Fibroblast of villous mesenchyme (primary cell): ENCODE measurements at places on chromosomes 1 and 21.

- DNase-seq = no peak
These were observed at the start of gene ADAM30 for GRCh38 chr1:119896303-119896702. Gene ADAM30 (minus strand): TSS chr1:119896515. CDS start chr1:119896336, 179 bp downstream.

DNA sequence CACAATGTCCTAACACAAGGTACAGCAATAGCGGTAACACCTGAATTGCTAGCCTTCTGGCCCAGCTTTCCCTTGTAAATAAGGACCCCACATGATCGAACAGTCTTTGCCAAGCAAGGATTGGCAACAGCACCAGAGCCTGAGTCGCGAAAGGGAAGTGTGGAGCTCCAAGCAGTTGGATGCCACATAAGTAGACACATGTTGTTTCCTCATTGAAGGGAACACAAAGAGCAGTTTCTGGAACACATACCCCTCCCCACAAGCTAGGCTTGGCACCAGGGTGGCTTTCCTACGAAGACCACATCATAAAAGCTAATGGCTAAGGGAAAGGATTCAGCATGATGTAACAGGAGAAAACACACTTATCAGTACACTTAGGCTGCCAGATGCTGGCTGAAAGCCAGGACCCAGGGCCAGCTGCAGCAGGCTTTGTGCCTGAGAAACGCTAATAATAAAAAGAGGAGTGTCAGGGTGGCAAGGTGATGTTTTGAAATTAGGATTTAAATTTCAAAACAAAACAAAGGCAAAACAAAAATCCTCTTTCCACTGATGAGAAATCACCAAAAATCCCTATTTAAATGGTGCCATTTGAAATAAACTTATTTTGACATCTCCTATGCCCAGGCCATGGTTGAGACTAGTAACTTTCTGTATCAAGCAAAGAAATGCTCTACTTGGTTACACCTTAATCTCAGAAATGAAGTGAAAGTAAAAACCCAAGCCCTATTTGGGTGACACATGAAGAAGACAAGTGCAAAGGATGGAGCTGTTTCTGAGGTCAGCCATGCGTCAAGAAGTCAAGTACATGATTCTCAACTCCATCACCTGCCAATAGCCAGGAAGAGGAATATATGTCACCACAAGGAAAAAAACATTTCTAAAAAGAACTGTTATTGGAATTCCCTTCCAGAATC is 11.9 kb upstream of the CPLANE2 start:
- peak; percentile 97 for DNase-seq

DNA sequence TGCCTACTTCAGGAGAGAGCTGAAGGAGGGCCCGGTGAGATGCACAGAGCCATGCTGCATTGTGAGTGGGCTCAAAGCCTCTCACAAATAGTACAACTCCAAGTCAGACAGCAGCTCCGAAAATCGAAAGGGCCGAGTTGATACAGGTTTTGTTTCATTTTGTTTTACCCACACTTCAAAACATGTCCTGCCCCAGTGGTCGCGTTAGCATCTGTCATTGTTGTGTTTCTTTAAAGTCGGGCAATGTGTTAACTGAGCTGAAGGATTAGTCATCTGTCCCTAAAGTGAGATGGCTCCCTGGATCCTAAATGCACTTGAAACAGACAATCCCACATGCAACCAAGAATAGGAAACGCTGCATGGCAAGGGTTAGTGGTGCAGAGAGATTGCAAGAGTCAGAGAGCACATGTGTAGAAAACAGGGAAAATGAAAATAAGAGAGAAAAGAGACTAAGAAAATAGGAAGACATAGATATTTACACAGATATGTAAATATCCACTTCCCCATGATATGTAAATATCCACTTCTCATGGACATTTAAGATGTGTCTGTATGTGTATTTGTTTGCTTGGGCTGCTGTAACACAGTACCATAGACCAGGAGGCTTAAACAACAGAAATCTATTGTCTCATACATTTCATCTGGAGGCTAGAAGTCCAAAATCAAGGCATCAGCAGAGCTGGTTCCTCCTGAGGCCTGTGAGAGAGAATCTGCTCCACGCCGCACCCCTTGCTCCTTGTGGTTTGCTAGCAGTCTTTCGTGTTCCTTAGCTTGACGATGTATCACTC is 131.4 kb upstream of the RAB4A start:
- no peak for DNase-seq

DNA sequence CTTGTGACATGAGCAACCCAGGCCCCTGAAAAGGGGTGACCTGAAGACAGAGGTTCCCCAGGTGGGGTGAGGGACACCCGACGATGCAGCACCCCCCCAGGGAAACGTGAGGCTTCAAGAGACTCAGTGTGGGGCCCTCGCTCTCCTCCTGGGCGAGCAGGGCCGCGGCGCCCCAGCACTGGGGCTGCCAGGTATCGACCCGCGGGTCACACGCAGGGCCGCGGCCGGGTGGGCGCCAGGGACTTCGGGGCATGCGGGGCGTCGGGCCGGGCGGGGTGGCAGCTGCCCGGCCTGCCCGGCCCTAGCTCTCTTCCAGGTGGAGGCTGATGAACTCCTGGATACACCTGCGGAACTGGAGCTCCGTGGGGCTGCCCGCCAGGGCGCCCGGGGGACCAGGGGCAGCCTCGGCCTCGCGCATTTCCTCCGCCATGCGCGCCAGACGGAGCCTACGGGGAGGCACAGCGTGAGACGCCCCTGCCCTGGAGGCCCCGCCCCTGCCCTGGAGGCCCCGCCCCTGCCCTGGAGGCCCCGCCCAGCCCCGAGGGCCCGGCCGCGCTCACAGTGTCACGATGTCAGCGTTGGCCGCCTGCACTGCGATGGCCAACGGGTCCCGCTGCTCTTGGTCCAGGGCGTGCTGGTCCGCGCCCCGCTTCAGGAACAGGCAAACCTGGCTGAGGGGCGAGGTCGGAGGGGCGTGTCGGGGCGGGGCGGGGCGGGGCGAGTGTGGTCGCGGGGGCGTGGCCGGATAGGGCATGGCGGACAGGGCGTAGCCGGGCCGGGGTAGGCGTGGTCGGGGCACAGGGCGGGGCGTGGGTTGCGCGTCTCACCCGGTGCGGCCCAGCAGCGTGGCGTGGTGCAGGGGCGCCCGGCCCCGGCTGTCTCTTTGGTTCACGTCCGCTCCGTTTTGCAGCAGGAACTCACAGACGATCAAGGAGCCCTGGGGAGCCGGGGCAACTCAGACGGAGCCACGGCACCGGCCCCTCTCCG is 13.3 kb downstream of the SCNN1D start:
- no peak for DNase-seq

GRCh38 chr1:201447903-201448871 is 20.8 kb downstream of the PHLDA3 start:
- peak; percentile 80 for DNase-seq

DNA sequence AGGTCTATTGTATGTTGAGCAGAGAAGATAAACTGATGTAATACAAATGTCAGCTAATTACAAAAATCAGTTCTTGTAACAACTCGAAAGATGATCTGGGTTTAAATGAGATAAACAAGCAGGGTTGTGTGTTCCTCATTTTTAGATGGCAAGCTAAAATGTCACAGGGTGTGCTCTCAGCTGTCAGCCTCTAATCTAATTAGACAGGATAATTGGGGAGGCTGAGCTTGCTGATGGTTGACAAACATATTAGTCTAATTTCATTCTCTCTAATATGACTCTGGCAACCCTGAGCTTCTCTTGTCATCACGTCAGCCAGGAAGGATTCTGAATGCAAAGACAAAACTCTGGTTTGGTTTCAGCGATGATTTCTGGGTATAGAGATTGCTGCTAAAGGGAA is 335.3 kb upstream of the KAZN start:
- DNase-seq = no peak

GRCh38 chr1:232798920-232799319 is 6.3 kb upstream of the MAP10 start:
- no peak for DNase-seq

GRCh38 chr1:186189156-186189555 is 185.9 kb downstream of the TPR start:
- no peak for DNase-seq

- peak; percentile 80 for DNase-seq
These were observed 71.8 kb downstream of the DISP3 start for GRCh38 chr1:11550664-11551283.

DNA sequence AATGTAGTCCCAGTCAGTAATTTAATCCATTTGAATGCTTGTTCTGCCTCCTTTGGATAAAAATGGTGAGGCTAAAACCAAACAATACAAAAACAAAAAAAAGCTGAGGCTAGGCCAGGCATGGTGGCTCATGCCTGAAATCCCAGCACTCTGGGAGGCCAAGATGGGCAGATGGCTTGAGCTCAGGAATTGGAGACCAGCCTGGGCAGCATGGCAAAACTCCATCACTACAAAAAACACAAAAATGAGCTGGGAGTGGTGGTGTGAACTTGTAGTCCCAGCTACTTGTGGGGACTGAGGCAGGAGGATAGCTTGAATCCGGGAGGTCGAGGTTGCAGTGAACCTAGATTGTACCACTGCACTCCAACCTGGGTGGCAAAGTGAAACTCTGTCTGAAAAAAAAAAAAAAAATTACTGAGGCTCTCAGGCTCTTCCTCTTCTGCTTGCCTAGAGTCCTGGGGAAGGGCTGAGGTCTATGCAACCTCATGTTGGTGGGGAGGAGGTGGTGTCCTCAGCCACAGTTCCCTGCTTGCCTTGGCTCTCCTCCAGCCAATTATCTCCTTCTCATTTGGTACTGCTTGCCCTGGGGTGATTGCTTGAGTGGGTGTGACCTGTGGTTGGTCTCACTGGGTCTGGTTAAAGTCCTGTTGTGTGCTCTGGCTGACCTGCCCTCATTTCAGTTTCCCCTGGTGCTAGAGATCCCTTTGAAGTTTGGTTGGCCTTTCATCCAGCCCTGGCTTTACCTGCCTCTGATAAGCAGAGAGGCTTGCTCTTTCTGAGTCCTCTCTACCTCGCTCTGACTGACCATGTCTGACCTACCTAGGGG is 20.9 kb downstream of the S1PR1 start:
- no peak for DNase-seq

- DNase-seq = peak; percentile 14
These were observed 24.4 kb upstream of the DUSP23 start for GRCh38 chr1:159756397-159756796.

DNA sequence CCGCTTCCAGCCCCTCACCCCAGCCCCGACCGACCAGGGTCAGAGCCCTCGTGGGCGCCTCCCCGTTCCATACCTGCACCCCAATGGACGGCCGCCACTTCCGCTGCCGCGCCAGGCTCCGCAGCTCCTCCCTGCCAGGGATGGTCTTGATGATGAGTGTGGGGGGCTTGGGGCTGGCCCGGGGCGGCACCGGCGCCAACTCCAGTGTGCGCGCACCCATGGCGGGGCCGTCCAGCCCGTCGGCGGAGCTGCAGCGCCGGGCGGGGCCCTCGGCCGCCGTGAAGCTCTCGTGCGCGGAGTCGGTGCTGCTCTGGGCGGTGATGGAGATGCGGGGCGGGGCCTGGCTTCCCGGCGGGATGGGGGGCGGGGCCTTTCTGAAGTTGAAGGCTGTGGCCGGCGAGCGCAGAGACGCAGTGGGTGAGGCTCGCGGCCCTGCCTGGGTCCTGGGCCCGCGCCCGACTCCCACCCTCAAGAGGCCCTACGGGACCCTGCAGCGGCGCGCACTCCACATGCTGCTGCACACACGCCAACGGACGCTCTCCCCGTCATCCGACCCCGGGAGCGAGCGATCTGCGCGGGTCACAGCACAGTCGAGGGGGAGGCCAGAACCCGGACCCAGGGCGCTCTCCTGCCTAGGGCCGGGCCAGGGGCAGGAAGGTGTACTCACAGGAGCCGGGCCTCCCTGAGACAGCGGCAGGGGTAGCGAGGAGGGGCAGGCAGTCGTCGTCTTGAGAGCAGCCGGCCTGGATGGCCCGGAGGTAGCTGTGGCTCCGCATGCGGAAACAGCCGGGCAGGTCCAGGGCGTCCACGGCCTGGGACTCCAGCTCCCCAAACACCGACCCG is 26.1 kb upstream of the SMIM12 start:
- DNase-seq = peak; percentile 28

- peak; percentile 67 for DNase-seq
These were observed 500.6 kb downstream of the DISC1 start for GRCh38 chr1:232127190-232127589.

DNA sequence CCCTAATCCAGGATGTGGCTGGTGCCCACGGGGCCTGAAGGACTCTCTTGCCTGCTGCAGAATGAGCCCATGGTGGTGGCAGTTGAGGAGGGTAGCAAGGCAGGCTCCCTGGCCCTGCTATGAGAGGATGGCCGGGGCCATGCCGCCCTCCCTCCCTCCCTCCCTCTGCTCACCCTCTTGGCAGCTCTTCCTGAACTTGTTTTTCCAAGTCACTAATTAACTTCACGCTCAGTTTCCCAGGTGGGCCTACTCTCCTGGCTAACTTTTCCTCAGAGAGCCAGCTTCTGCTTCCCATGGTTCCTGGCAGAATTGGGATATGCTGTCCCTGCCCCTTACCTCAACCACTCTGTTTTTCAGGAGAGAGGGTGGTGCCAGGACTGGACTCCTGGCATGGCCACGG is 10.2 kb downstream of the KCNC4 start:
- DNase-seq = no peak

DNA sequence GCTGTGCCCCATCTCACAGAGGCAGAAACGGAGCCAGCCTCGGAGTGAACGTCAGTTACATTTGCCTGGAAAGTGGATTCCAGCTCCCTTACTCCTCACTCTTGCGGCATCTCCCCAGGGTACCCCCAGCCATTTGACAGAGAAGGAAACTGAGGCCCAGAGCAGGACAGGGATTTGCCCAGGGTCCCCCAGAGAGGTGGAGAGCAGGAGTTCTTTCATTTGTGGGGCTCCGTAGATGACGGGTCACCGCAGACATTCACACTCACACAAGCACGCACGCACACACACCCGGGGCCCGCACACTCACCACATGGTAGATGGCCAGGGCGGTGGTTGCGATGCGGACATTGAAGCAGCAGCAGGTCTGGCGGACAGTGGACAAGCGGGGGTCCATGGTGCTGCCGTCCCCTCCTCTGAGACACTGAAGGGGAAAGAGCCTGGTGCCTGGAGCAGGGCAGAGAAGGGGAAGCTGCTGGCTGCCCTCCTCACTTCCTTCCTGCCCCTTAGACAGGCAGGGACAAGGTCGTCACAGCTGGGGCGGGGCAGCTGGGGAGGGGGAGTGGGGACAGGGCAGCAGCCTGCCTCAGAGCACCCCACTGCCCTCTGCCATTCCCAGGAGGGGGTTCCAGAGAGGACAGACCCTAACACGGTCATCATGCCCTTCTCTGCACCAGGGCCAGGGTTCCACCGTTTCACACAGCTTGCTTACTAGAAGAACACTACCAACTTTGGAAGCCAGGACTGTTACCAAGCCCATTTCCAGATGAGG is at the start of gene LAPTM5:
Gene LAPTM5 (minus strand): TSS at position 423 of the 769 bp plus-strand sequence. CDS start 29 bp downstream, at position 394.
- DNase-seq = no peak

DNA sequence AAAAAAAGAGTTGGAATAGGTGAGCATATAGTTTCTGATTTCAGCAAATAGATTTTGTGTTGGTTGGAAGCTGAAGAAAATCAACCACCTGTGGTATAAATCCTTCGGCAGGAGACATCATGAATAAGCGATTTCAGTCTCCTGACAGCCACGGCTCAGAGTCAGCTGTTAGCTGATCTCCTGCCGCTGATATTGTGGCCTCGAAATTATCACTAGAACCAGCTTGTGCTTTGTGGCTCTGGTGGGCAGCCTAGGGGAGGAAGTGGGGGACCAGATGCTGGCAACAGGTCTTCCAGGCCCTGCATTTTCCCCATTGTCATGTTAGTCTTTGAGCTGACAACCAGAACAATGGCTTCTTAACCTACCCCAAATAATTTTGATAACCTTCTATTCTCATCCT is 842 bp upstream of the GCSAML start:
- no peak for DNase-seq
